ENCODE measurements at places on chromosomes 4 and X. TPM values are rescaled to one million over a fixed set of nuclear protein-coding genes. Genes with fewer than 3 reads are reported as not detected.
A peak's percentile ranks its signal among the peaks of the same experiment; 100 is the strongest.

DNA sequence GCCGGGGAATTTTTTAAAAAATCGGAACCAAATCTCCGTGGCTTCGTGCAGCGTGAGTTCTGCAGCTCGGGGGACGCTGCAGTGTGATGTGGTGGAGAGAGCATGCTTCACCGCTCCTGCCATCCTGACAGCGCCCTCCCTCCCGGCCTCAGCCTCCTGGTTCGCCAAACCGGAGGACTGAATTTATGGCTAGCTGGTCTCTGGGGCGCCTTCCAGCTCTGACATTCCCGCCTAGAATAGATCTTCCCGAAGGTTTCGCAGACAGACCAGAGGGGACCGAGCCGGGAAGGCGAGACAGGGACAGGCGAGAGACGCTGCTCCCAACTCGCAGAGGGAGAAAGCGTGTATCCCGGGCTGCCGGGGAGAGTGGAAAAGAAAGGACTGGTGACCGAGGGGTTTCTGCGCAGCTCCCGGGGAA lies 25.9 kb downstream of the HOPX start:
- no peak for DNase-seq

MAGEB1 gene
- total RNA-seq: not detected

SSX1 gene
- total RNA-seq: not detected

DNA sequence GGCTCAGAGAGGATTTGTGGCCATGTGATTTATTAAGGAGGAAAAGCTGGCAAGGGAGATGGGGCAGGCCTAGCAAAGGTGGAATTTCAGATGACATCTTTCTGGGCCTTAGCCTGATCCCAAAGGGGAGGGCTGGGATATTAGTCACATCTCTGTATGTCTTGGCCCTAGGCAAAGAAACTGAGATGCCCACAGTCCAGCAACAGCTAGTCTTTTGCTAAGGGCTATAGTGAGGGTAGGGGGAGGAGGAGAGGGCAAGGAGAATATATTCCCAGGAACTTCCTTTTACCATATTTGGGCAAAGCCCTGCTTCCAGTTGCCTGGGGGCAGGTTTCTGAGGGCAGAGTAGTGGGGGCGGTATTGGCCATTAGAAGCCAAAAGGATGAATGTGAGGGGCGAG lies 209.8 kb upstream of the NR3C2 start:
- DNase-seq: peak; percentile 14

DNA sequence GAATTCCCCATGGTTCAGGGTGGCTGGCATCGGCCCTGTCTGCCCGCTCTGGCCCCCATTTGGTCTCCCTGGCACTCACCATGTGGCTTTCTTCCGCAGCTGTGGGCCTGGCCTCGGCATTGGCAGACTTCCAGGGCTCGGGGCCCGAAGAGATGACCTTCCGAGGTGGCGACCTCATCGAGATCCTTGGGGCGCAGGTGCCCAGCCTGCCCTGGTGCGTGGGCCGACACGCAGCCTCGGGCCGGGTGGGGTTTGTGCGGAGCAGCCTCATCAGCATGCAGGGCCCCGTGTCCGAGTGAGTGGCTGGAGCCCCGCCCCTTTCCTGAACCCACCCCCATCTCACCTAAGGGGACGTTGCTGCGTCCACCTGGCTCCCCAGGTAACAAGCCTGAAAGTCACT lies 20.1 kb downstream of the SH3TC1 start:
- no peak for DNase-seq

SLC10A6 gene
- not detected for total RNA-seq

GRCh38 chr4:37632836-37633235 lies 53.3 kb downstream of the RELL1 start:
- no peak for DNase-seq

GRCh38 chr4:28565396-28565795 lies 1704.8 kb downstream of the STIM2 start:
- DNase-seq: no peak

GRCh38 chr4:9758641-9759317 lies 22.7 kb upstream of the DRD5 start:
- no peak for DNase-seq

NUDT10 gene
- not detected for total RNA-seq
